ENCODE measurements at places on chromosomes 2 and 18.
A peak's percentile ranks its signal among the peaks of the same experiment; 100 is the strongest.

GRCh38 chr2:105874466-105874865 is 129.8 kb downstream of the NCK2 start:
- no peak for DNase-seq

DNA sequence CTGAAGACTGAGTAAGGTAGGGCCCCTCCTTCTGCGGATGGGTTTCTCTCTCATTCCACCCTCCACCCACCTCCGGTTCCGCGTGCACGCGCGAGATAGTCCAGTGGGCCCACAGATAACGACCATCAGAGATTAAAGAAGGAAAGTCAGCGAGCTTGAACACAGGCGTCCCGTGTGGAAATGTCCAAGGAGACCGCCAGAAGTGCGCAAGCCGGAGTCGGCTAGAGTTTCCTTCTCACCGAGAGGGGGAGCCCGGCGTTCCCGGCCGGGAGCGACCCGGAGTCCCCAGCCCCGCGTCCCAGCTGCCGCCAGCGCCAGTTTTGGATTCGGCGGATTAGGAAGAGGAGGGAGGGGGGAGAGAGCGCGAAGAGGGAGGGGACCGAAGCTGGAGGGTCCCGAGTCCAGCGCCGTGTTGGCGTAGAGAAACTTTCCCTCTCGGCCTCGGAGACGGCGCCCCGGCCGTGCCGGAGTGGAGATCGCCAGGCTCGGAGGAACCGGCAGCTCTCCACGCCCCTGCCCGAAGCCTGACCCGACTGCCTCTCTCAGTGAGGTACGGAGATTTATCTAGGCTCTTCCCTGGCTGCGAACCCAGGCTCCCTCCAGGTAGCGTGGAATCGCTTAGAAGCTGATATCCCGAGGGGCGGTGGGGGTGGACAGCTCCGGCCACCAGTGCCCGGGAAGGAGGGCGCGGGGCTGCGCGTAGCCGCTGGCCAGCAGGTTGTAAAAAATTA is at the start of gene GULP1:
Gene GULP1 (plus strand): TSS at position 258 of the 731 bp plus-strand sequence. CDS start 185,829 bp downstream, outside the sequence.
- peak; percentile 80 for DNase-seq

GRCh38 chr2:240725671-240726070 is 34.0 kb downstream of the AQP12A start:
- DNase-seq: no peak

GRCh38 chr2:21037671-21038108 is 6.2 kb downstream of the APOB start:
- DNase-seq: no peak

DNA sequence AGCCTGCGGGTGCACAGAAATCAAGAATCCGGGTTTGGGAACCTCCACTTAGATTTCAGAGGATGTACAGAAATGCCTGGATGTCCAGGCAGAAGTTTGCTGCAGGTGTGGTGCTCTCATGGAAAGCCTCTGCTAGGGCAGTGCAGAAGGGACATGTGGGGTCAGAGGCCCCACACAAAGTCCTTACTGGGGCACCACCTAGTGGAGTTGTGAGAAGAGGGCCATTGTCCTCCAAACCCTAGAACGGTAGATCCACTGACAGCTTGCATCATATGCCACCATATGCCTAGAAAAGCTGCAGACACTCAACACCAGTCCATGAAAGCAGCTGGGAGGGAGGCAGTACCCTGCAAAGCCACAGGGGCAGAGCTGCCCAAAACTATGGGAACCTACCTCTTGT is 833.0 kb downstream of the TMEM182 start:
- DNase-seq: no peak

DNA sequence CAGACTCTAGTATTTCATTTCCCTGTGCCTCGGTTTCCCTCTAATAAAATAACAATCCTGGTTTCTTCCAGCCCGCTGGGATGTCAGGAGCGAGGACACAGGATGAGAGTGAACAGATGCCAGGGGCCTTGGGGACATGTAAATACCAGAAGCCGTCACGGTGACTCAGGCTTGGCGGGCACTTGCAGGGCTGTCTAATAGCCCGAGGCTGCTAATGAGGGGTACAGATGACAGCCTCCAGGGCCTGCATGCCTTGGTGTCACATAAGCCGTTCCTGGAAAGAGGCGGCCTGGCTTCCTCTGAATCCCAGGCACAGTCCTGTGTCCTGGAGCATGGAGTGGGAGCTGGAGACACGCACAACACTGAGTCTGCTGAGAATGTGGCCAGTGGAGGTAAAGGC is 28.2 kb downstream of the HS1BP3 start:
- DNase-seq: no peak

DNA sequence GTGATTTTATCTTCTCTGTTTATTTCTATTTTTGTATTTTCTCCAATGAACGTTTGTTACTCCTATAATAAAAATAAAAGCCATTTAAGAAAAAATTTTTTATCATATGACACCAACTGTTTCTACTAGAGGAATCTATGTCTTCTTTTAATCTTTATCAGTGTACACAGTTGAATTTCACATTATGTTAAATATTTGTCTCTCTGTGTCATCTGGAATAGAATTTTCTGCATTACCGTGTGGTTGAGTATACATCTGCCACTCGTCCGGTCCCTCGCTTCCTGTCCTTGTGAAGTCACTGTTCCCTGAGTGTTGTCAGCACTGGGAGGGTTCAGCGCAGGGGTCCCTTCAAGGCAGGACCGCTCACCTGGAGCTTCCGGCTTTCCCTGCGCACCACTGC is 99.2 kb downstream of the LDLRAD4 start:
- DNase-seq: no peak

DNA sequence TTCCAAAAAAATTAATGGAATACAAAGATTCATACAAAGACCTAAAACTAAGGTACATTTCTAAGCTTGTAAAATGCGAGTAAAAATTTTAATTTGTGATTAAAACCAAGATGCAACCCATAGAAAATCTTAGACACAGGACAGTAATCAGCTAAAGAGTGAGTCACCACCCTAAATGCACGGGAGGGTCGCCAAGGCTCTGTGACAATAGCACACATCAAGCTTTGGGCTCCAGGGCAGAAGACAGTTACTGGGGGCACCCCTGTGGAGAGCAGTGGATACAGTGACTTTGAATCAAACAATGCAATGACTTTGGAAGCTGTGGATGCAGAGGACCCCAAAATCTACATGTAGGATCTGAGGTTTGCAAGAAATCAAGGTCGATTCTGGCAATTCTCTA is 7.5 kb downstream of the FLACC1 start:
- DNase-seq: no peak

DNA sequence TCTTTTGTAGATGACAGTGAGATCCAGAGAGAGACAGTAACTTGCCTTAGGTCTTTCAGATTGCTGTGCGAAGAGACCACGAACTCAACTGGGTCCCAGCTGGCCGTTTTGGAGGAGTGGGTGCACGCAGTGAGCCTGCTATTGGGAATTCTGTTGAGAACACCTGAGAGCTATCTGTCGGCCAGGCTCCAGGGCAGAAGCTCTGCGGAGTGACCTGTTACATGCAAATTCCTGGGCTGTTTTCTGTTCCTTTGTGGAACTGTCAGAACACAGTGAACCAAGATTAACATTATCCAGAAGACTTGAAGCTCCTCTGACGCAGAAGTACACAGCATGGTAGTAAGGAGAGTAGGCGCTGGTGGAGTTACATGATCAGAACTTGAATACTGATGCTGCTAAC is 99.5 kb upstream of the LMAN1 start:
- no peak for DNase-seq

- DNase-seq: no peak
These were observed 130.8 kb downstream of the ZNF236 start for GRCh38 chr18:76953156-76953555.

DNA sequence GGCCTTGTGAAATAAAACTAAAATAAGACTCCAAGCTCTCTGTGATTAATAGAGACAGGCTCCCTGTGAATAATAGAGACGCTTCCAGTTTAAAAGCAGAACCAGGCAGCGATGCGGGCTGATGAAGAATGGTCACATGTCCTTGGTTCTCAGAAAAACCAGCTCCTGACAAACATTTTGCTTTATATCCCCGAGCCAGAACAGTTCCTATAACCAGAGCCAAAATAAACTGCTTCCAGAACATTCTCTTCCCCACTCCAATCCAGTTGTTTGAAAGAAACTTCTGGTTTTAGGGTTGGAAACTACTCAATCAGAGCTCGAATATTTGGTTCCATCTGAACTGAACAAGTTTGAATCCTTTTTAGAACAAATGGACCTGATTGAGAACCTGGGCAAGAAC is 213.7 kb downstream of the TSN start:
- DNase-seq: no peak

DNA sequence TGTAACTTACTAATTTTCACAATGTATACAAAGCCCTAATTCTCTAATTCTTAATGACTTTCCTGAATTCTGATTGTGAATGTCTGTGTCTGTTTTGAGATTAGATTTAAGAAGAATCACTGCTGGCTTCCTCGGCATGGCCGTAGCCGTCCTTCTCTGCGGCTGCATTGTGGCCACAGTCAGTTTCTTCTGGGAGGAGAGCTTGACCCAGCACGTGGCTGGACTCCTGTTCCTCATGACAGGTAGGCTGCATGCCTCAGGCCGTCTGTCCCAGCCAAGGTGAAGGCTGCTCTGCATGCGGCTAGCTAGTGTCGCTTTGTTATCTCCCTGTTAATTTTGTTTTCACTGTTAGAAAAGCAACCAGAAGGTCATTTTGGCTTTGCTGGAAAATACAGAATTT is 41.2 kb downstream of the TMEM178A start:
- DNase-seq: no peak

DNA sequence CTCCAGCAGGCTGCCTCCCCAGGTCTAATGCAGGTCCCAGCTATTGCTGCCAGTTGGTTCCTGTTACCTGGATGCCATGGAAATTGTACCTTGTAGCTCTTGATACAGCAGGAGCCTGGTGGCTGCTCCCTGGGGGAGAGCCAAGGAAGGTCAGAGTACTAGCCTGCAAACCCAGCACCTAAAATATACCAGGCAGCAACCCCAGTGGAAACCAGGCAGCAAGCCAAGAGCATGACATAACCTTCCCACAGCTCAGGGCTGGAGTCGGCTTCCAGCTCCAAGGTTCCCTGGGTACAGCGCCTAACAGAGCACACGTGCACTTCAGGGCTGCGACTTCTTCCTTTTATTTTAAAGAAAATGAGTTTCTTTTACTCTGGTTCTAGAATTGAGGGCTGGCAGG is 30.3 kb downstream of the TNP1 start:
- DNase-seq: no peak

GRCh38 chr2:43075054-43075593 is 151.3 kb downstream of the ZFP36L2 start:
- DNase-seq: peak; percentile 79

DNA sequence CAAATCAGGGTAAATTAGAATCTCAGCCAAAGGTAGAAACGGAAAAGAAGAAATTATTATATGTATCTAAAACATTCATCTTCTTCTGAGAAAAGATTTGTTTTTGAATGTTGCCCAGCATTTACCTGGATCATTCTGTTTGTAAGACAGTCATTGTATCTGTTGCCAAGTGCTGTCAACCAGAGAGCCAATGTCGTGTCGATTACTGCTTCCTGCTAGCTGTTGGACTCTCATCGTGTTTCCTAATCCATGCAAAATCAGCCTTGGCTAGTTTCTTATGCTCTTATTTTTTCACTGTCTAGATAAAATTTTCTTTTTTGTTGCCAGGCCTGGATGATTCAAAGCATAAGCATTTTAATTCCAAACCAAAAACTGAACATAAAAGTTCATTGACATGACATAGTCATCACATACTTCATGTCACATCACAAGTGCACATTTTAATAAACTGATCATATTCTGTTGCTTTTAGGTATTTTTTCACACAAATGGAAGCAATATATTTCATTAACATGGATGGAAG is 202.3 kb downstream of the KCNH7 start:
- DNase-seq: no peak

Data from RKO (cell line).